Stimulated activated CD8-positive, alpha-beta memory T cell treated with anti-CD3 and anti-CD28 coated beads, Interleukin-15, amount 100 ng/mL, for 4 hours (primary cell): ENCODE measurements at places on chromosomes 6 and 20.

- no peak for DNase-seq
Observed at GRCh38 chr6:147752689-147753403, 244.4 kb downstream of the SAMD5 start.

GRCh38 chr6:25831532-25832306 lies at the start of gene SLC17A1:
Gene SLC17A1 (minus strand): TSS chr6:25832052. CDS start chr6:25830557, 1,495 bp downstream.
- no peak for DNase-seq

- DNase-seq: no peak
Observed at GRCh38 chr6:15413466-15414234, 167.8 kb downstream of the JARID2 start.

DNA sequence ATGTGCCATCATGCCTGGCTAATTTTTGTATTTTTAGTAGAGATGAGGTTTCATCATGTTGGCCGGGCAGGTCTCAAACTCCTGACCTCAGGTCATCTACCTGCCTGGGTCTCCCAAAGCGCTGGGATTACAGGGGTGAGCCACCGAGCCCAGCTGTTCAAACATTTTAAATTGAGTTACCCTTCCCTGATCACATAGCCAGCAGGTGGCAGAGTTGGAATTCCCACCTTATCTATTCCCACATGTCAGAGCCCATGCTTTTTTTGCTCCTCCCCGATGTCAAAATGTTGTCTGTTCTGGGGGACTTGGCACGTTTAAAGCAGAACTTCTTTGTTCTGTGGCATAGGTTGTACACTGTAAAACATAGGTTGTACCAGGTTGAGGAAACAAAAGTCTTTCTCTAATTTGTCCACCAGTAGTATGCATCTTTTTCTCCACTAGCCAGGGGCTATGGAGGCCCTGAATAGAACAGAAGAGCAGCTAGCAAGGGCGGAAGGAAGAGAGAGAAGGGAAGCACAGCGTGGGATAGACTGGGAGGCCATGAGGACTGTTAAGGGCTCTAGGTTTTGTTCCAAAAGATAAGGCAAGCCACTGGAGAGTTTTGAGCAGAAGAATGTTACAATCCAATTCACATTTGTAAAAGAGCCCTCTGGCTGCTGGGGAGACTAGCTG lies 7.3 kb upstream of the LBP start:
- DNase-seq: no peak

- DNase-seq: no peak
Observed at GRCh38 chr6:6841571-6841970, 253.1 kb downstream of the LY86 start.

GRCh38 chr6:49546331-49546730 lies 4.1 kb upstream of the C6orf141 start:
- DNase-seq: no peak

- no peak for DNase-seq
Observed at GRCh38 chr6:108566406-108566805, 5.7 kb downstream of the FOXO3 start.
